ENCODE measurements at places on chromosomes 1 and 21.

GRCh38 chr1:32405672-32406467 is 11.6 kb upstream of the BSDC1 start:
- H3K27me3 ChIP-seq = no peaks in the 10 kb centered on the region
- H3K36me3 ChIP-seq = no peaks in the 10 kb centered on the region
- no peak for DNase-seq
- no peak overlapping the region for H3K27ac ChIP-seq

- no peak overlapping the region for H3K4me3 ChIP-seq
- H3K36me3 ChIP-seq = no peaks in the 10 kb centered on the region
- no peaks in the 10 kb centered on the region for H3K4me1 ChIP-seq
- H3K27me3 ChIP-seq = no peaks in the 10 kb centered on the region
- no peak for DNase-seq
Observed at GRCh38 chr1:219587801-219588561, 24.9 kb downstream of the ZC3H11B start.

DNA sequence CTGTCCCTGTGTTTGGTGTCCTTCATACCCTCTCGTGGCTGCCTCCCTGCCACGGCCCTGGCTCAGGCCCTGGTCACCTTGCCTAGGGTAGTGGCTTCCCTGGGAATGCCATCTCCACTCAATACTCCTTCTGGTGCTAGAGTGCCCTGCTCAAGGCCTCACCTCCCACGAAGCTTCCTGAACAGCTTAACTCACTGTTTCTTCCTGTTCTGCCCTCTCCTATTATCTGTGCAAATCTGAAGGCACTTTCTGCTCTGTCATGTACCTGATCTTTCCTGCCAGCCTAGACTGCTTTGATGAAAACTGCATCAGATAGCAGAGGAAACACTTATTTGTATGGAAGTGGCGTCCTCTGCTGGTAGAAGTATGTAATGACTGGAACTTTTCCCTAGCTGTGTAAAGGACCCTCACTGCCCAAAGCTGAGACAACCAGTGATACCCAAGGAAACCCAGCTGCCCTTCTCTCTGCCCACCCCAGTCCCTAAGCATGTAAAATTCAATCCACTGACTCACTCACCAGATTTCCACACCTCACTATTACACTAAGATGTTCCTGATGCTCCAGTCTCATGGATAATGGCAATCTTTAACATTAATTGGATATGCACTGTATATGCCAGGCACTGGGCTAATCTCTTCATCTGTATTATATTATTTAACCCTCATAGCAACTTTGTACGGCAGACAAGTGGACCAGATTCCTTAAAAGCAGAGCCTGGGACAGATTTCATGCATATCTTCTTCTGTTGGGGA is 36.2 kb upstream of the BTG2 start:
- DNase-seq = no peak
- peaks cover 35% of the 10 kb centered on the region for H3K4me1 ChIP-seq
- H3K27ac ChIP-seq = no peak overlapping the region
- peaks cover 2% of the 10 kb centered on the region for H3K27me3 ChIP-seq
- H3K36me3 ChIP-seq = no peaks in the 10 kb centered on the region
- no peak overlapping the region for H3K4me3 ChIP-seq

DNA sequence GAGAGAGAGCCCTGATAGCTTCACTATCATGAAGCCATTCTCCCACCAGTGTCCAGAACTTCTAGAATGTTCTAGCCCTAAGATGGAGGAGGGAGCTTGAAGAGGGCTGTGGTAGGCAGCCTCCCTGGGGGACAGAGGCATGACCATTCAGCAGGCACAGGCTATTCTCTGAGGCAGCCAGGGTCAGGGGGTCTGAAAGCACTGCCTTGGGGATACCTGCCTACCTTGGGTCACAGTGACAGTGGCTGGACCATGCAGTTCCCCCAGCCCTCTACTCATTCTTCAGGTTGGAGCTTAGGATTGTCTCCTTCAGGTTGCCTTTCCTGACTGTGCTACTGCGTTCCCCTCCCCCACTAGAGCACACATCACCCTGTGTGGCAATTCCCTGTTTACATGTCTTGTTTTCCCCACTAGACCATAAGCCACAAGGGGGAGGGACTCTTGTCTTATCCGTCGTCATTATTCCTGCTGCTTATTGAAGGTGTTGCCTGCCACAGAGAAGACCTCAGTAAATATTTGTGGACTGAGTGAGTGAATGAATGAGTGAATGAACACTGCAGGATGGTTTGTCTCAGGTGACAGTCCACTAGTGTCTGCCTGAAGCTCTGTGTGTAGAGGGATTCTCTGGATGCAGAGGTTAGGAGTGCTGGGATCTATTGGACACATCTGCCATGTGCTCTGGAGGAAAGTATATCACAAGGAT is 5.2 kb downstream of the ZDHHC18 start:
- H3K4me3 ChIP-seq = no peak overlapping the region
- peaks cover 75% of the 10 kb centered on the region for H3K4me1 ChIP-seq
- peak overlapping the region; percentile 96 for H3K27ac ChIP-seq
- no peak for DNase-seq

GRCh38 chr1:3651930-3652547 is at the start of gene TP73:
Gene TP73, plus strand, starts transcription at chr1:3652516. Its CDS starts 29,850 bp downstream, at chr1:3682366.
- H3K4me3 ChIP-seq = no peak within 1 kb of the TSS
- no peaks in the 10 kb centered on the region for H3K36me3 ChIP-seq
- DNase-seq = no peak
- H3K27me3 ChIP-seq = peaks cover 57% of the 10 kb centered on the region
- H3K27ac ChIP-seq = no peak within 1 kb of the TSS

DNA sequence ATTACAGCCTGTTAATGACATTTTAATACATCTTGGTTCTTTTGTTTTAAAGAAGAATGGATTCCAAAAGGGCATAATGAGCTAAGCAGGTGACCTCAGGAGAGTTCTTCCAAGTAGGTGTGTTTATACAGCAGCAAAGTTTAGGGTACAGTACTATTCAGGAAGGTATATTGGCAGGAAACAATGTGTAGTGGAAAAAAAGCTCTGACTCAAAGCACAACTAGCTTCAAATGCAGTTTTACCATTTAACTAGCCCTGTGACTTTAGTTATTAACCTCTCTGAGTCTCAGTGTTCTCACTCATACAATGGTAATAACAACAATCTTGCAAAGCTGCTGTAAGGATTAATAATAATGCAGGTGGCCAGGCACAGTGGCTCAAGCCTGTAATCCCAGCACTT is 29.9 kb downstream of the FAF1 start:
- H3K36me3 ChIP-seq = peaks cover 5% of the 10 kb centered on the region
- H3K4me3 ChIP-seq = no peak overlapping the region
- H3K4me1 ChIP-seq = peaks cover 16% of the 10 kb centered on the region
- DNase-seq = no peak
- H3K27ac ChIP-seq = no peak overlapping the region
- H3K27me3 ChIP-seq = no peaks in the 10 kb centered on the region

GRCh38 chr1:12174924-12175810 is 8.4 kb downstream of the TNFRSF1B start:
- H3K4me1 ChIP-seq = peaks cover 93% of the 10 kb centered on the region
- peak overlapping the region; percentile 62 for H3K4me3 ChIP-seq
- no peaks in the 10 kb centered on the region for H3K27me3 ChIP-seq
- H3K27ac ChIP-seq = peak overlapping the region; percentile 99
- H3K36me3 ChIP-seq = peaks cover 63% of the 10 kb centered on the region

DNA sequence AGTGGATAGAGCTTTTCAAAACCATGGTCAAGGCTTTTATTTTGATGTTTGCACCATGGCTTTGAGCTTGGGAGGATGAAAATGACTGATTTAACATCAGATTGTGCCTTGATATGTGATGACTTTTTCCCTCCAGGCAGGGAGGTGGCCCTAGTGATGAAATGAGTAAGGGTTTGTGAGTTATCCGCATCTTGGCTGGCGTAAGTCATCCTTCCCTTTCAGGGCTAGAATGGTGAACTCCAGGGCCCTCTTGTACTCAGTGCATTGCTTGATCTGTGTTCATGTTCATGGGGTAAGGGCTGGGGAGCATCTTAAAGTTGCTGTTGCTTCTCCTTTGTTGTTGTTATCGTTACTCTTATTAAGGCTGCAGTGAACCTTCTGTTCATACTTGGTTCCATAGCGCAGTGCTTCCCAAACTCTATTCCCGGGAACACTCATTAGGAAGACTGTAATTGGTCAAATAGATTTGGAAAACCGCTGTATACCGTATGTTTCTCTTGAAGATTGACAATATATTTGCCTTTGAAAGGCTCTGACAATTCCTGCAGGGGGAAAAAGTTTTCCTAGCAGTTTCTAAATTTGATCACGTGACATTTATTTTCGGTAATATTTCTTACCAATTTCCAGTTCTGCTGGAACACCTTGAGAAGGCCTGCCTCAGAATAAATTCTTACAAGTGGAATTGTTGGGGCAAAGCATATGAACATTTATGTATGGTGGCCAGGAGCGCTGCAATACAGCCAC is 23.1 kb downstream of the GPR137B start:
- no peak for DNase-seq
- H3K4me3 ChIP-seq = no peak overlapping the region
- peaks cover 18% of the 10 kb centered on the region for H3K4me1 ChIP-seq
- peaks cover 27% of the 10 kb centered on the region for H3K36me3 ChIP-seq
- no peak overlapping the region for H3K27ac ChIP-seq
- H3K27me3 ChIP-seq = no peaks in the 10 kb centered on the region

GRCh38 chr1:59343576-59343840 is 46.6 kb downstream of the FGGY start:
- peaks cover 11% of the 10 kb centered on the region for H3K4me1 ChIP-seq
- no peak overlapping the region for H3K27ac ChIP-seq
- H3K27me3 ChIP-seq = no peaks in the 10 kb centered on the region
- no peak for DNase-seq
- peaks cover 3% of the 10 kb centered on the region for H3K36me3 ChIP-seq
- no peak overlapping the region for H3K4me3 ChIP-seq

GRCh38 chr1:69185378-69185777 is 382.3 kb upstream of the LRRC7 start:
- H3K27me3 ChIP-seq = no peaks in the 10 kb centered on the region
- H3K4me1 ChIP-seq = no peaks in the 10 kb centered on the region
- DNase-seq = no peak
- no peaks in the 10 kb centered on the region for H3K36me3 ChIP-seq
- no peak overlapping the region for H3K27ac ChIP-seq

- DNase-seq = no peak
- H3K36me3 ChIP-seq = peaks cover 7% of the 10 kb centered on the region
- no peaks in the 10 kb centered on the region for H3K4me1 ChIP-seq
- no peaks in the 10 kb centered on the region for H3K27me3 ChIP-seq
Observed at GRCh38 chr1:44909901-44910544, 67.0 kb upstream of the PTCH2 start.

- H3K36me3 ChIP-seq = no peaks in the 10 kb centered on the region
- no peak for DNase-seq
- H3K27me3 ChIP-seq = no peaks in the 10 kb centered on the region
- H3K27ac ChIP-seq = no peak overlapping the region
Observed at GRCh38 chr1:186050360-186050759, 316.2 kb downstream of the HMCN1 start.

DNA sequence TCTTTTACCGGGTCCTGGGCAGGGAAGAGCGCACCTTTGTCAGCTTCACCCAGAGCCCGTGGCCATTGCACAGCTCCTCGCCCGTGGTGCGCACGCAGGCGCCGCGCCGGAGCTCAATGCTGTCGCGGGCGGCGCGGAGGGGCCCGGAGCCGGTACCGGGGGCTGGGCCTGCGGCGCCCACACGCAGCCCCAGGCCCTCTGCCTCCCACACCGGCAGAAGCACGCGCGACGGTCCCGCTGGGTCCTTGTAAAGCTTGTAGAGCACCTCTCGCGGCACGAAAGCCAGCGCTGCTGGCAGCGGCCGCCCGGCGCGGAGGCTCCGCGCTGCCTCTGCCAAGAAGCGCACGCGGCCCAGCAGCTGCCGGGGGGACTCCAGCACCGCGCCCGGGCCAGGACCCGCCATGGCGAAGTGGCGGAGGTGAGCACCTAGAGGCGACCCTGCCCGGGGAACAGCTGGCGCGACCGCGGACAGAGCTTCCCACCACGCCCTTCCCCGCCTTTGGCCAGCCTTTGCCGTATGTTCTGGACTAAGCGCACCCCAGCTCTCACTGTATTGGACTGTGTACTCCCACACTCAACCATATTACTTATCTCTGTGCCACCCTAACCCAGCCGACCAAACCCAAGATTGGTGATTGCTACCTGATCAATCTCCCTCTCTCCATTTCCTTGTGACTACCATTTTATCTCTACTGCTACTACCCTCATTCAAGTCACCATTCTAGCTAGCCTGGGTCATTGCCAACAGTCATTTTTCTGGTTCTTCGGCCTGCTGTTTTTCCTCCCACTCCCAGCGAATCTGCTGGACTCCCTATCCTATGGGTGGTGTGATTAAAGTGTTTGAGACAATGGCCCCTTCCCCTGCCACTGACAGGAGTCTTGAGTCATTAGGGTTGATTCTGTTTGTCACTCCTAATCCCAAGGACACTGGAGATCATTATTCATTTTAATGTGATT is at the start of gene HECTD3:
Gene HECTD3 (minus strand): TSS at position 470 of the 957 bp plus-strand sequence. CDS start 67 bp downstream, at position 403.
- peak; percentile 82 for DNase-seq
- H3K36me3 ChIP-seq = peaks cover 14% of the 10 kb centered on the region
- no peaks in the 10 kb centered on the region for H3K27me3 ChIP-seq

- H3K27ac ChIP-seq = no peak overlapping the region
- no peak for DNase-seq
- no peaks in the 10 kb centered on the region for H3K27me3 ChIP-seq
- H3K4me1 ChIP-seq = no peaks in the 10 kb centered on the region
Observed at GRCh38 chr1:53077599-53077965, 15.6 kb downstream of the PODN start.

GRCh38 chr1:114502080-114502479 is 8.9 kb downstream of the TRIM33 start:
- no peak overlapping the region for H3K4me3 ChIP-seq
- H3K27ac ChIP-seq = no peak overlapping the region
- H3K4me1 ChIP-seq = peaks cover 44% of the 10 kb centered on the region
- DNase-seq = no peak
- peaks cover 34% of the 10 kb centered on the region for H3K36me3 ChIP-seq
- no peaks in the 10 kb centered on the region for H3K27me3 ChIP-seq

GRCh38 chr1:189681252-189681919 is 796.3 kb downstream of the BRINP3 start:
- no peak for DNase-seq
- no peaks in the 10 kb centered on the region for H3K27me3 ChIP-seq
- H3K4me1 ChIP-seq = no peaks in the 10 kb centered on the region
- no peak overlapping the region for H3K4me3 ChIP-seq

- DNase-seq = no peak
- no peak overlapping the region for H3K27ac ChIP-seq
- H3K4me3 ChIP-seq = no peak overlapping the region
Observed at GRCh38 chr1:11940260-11940921, 5.9 kb downstream of the PLOD1 start.

DNA sequence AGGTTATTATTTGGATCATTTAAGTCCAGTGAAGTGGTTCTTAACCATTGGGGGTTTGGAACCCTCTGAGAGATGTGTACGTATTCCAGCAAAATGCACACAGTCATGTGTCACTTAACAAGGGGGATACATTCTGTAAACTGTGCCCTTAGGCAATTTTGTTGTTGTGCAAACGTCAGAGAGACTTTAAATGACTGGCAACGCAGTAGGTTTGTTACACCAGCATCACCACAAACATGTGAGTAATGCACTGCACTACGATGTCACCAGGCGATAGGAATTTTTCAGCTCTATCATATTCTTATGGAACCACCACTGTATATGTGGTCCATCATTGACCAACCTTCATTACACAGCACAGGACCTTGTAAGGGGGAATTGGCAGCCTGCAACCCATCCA is 11.9 kb downstream of the AHCYL1 start:
- no peak overlapping the region for H3K27ac ChIP-seq
- H3K36me3 ChIP-seq = peaks cover 7% of the 10 kb centered on the region
- no peak for DNase-seq
- peaks cover 10% of the 10 kb centered on the region for H3K4me1 ChIP-seq

GRCh38 chr1:84754386-84754703 is 64.1 kb upstream of the SSX2IP start:
- H3K36me3 ChIP-seq = no peaks in the 10 kb centered on the region
- no peak for DNase-seq
- no peak overlapping the region for H3K27ac ChIP-seq
- peaks cover 17% of the 10 kb centered on the region for H3K4me1 ChIP-seq

All from activated CD8-positive, alpha-beta memory T cell treated with anti-CD3 and anti-CD28 coated beads, Interleukin-2, amount 10 ng/mL, durations not matched to agents 7 days and 5 days (primary cell).